ENCODE measurements at places on chromosomes 5 and 9. TPM values are rescaled to one million over a fixed set of nuclear protein-coding genes. Genes with fewer than 3 reads are reported as not detected.

DNA sequence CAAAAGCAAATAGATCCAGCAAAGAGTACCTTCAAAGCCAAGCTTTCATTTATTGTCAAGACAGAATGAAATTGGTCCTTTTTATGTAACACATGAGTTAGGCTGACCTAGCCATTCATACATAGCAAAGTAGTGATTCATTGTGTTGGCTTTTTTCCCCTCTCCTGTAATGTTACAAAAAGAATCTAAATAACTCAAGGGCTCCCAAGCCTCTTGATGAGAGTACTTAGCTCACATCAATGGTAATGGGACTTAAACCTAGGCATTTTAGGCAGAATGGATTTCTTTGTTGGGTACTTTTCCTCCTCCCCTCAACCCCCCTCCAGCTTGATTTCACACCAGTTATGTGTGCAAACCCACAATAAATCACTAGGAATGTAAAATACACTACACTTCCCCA, 123.7 kb downstream of the EBF1 start:
- peak; percentile 82 for DNase-seq

Gene LECT2
- total RNA-seq, result not detected

GRCh38 chr9:91415290-91415689, 8.3 kb downstream of the NFIL3 start:
- no peak for DNase-seq

- DNase-seq, result peak; percentile 43
These were observed 7.9 kb downstream of the GABRP start for GRCh38 chr5:170791325-170791954.
